GM12878 (cell line): ENCODE measurements at places on chromosomes 4 and X. TPM values are rescaled to one million over a fixed set of nuclear protein-coding genes. Genes with fewer than 3 reads are reported as not detected.

DNA sequence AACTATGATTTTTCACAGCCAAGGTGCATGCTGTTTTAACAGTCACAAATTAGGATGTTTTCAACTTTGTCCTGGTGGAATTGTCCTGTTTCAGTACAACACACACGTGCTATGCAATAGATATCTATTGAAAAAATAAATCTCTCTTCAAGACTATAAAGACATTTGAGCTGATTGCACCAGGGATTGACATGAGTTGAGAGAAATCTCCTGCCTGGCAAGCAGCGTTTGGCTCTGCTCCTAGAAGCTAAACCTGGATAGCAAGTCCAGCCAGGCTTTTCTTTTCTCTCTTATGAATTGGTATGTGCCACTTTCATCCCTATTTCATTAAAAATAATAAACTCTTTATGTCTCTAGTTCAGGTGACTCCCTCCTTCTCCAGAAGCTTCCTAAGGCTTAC is 16.6 kb upstream of the NPNT start:
- DNase-seq, result no peak

GRCh38 chr4:149638073-149638472 is 177.6 kb downstream of the IQCM start:
- DNase-seq, result no peak

DNA sequence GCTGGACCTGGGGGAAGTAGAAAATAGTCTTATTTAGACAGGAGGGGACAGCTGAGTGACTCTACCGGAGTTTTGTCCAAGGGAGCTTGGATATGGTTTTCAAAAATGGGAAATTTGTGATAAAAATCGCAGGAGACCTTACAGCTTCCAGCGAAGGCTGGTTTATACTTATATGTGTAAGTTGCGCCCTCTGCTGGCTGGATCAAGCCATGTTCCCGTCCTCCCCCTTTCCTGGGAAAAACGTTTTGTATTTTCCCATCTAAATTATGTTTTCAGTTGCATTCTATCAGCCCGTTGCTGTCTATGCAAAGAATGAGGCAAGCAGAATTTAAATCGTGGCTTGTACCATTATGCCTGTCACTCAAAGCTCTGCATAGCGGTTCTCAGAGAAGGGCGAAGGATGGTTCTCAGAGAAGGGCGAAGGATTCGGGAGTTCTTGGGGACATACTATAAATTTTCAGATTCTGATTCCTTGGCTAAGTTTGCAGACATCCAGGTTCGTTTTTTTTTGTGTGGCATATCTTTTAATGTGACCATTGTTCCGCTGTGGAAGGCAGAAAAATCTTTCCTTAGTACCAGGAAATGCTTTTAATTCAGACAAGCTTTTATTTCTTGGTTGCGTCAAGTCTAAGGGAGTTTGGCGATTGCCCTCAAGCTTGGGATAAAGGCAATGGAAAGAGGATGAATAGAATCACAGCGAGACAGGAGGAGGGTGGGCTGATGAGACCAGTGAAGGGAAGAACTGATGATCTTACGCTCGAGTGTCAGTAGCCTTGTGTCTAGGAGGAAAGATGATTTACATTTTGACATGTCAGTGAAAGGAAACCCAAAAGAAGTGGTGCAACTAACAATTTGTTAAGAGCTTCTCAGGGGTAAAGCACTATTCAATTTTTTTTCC is 128.5 kb upstream of the ARX start:
- no peak for DNase-seq

GRCh38 chrX:9180623-9181022 is 146.7 kb upstream of the FAM9B start:
- no peak for DNase-seq

DNA sequence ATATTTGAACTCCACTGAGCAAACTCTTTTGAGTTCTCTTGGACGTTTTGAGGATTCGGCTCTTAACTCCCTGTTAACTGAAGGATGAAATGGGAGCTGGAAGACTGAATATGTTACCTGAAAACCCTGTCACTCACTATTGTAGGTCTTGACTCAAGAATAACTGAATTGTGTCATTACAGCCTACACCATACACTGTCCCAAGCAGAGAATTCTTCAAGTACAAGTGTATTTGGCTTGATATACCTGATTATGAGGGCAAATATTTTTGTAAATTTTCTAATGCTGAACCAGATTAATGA is 276.1 kb downstream of the CFAP299 start:
- no peak for DNase-seq

- no peak for DNase-seq
Observed at GRCh38 chrX:2243913-2244460, 256.8 kb downstream of the DHRSX start.

GRCh38 chr4:108034565-108034964 is 44.9 kb downstream of the HADH start:
- no peak for DNase-seq

RASGEF1B gene
- 0.06 and 0.24 TPM in 2 replicates for polyA plus RNA-seq

TKTL2 gene
- polyA plus RNA-seq, result not detected in 2 replicates

NEUROG2 gene
- polyA plus RNA-seq, result 0.64 and 0.66 TPM in 2 replicates

SSR4 gene
- polyA plus RNA-seq, result 301 and 317 TPM in 2 replicates

PRR32 gene
- polyA plus RNA-seq, result not detected in 2 replicates
